ENCODE measurements at places on chromosomes 16 and 17. TPM values are rescaled to one million over a fixed set of nuclear protein-coding genes. Genes with fewer than 3 reads are reported as not detected.

DNA sequence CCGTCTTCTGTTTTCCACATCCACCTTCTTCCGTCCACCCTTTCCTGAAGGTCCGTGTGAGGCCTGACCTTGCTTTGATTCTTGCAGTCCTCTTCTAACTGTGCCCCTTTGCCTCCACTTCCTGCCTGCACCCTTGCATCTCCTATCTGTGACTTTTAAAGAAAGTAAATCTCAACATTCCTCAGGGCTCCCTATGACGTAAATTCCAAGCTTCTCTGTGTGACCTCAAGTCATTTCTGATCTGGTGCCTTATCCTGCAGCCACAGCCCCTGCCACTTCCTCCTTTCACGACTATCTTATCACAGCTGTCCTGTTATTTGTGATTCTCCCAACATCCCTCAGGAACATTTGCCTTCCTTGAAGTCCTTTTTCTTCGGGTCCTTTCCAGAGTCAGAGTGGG is 520.5 kb downstream of the CDH13 start:
- DNase-seq, result no peak

DNA sequence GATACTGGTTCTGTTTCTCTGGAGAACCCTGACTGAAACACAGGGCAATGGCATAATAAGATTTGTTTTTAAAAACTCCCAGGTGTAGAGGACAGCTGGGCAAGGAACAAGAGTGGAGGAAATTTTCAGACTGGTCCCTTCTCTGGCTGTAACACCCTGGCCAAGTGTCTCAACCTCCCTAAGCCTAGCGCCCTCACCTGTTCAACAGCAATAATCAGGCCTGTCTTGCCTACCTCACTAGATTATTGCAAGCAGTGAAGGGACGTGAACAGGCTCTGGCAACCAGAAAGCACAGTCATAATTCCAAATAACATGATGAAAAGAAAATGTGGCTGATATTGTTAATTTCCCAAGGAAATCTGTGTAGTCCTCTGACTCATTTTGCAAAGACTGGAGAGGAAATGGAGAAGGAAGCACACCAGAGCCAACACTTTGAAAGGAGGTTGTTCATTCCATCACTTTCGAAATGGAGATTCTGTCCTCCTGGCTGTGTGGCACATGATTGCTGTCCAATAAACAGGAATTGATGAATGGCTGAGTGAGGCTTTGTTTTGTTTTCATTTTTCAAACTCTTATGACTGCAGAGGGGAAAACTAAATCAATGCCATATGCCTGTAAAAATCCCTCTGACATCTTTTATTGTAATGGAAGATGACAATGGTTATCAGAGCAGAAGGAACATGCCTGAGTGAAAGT is 87.5 kb upstream of the HLF start:
- no peak for DNase-seq

The GNAO1 gene
- 25.9 TPM for total RNA-seq

The DYNLRB2 gene
- 1.1 TPM for total RNA-seq
